ENCODE measurements at places on chromosomes 16 and 17.
A peak's percentile ranks its signal among the peaks of the same experiment; 100 is the strongest.

DNA sequence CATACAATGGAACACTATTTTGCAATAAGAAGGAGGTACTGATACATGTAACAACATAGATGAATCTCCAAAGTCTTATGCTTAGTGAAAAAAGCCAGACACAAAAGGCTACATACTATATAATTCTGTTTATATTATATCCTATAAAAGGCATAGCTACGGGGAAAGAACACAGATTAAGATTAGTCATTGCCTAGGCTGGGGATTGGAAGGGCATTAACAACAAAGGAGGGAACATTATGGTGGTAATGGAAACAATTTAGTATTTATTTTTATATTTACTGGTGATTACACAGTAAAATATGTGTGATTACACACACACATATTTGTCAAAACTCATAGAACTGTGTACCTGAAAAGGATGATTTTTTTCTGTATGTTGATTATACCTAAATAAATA, 278.1 kb downstream of the ZFHX3 start:
- DNase-seq, result no peak

- peak; percentile 51 for DNase-seq
Measured at GRCh38 chr17:8887834-8888703, 20.6 kb upstream of the PIK3R6 start.

DNA sequence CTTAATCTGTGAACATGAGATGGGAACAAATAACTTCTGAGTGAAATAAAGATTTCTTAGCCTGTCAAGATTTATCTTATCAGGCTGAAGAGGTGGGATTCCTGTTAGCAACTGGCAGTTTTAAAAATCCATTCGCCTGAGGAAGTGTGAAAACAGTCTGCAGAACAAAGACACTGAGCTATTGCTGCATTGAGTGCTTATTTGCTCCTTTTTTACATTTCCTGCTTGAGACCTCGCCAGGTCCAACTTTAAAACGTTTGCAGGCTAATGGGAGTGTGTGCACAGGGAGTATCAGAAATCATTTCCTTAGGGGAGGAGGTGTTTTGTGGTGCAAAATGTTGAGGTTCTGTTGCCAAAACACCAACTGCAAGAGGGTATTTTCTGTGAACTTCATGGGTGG, 957.8 kb upstream of the RBFOX1 start:
- DNase-seq, result no peak

DNA sequence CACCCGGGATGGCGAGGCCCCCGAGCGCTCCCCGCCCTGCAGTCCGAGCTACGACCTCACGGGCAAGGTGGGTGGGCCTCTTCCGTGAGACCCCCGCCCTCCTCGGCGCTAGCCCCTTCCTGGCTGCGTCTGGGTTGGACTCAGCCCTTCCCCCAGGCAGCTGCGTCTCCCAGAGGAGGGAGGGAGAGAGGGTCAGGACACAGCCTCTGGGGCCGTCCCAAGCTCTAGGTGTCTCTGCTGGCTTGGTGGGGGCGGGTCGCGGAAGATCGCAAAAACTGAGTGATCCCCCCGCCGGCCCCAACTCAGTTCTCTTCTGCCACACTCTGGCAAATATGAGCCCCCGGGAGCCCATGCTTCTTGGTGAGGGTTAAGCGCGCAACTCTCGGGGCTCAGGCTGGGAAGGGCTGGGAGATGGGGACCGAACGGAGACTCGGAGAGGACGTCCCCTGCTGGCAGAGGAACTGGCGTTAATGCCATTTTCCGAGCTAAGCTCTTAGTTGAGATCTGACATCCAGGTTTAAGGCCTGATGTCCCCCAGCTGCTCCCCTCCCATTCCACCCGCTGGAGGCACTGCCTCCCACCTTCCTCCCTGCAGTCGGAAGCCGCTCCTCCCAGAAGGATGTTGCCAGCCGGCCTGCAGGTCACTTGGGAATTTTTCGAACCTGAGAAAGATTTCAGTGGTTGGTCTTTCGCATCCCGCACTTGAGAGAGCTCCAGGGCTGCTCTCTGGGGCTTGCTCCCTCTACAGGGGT, 419 bp downstream of the RAB37 start:
- DNase-seq, result no peak

GRCh38 chr17:80913928-80914821, 77.5 kb upstream of the CHMP6 start:
- DNase-seq, result no peak

GRCh38 chr17:73566905-73567782, 77.1 kb downstream of the SDK2 start:
- DNase-seq, result no peak

DNA sequence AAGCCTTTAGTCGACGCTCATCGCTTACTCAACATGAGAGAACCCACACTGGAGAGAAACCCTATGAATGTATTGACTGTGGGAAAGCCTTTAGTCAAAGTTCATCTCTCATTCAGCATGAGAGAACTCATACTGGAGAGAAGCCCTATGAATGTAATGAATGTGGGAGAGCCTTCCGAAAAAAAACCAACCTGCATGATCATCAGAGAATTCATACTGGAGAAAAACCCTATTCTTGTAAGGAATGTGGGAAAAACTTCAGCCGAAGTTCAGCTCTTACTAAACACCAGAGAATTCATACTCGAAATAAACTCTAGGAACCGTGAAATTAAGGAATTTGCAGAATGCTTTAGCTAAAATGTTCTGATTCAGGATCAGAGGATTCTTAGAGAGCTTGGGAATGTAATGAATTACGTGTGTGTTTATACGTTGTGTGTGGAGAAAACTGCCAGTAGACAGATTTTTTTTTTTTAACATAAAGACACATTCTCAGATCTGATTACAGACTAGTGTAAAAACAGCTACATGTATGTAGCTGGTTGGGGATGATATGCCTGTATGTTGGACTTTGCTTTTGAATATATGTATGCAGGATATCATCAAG, 25.4 kb downstream of the ZFP90 start:
- no peak for DNase-seq

GRCh38 chr17:66910651-66911285, 53.7 kb upstream of the CACNG4 start:
- no peak for DNase-seq

DNA sequence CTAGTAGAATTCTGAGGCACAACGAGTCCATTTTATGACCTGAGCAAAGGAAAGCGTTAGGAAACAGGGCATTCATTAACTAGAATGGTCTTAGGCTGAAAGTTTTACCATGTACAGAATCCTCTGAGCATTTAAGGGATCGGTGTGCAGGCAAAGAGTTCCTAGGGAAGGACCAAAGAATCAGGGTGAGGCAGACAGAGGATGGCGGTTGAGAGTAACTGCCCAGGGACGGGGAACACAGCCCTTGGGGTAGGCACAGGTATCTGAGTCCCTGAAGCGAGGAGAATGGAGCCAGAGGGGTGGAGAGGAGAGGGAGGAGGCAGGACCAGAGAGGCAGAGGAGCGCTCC, 14.0 kb upstream of the ITGB3 start:
- no peak for DNase-seq

DNA sequence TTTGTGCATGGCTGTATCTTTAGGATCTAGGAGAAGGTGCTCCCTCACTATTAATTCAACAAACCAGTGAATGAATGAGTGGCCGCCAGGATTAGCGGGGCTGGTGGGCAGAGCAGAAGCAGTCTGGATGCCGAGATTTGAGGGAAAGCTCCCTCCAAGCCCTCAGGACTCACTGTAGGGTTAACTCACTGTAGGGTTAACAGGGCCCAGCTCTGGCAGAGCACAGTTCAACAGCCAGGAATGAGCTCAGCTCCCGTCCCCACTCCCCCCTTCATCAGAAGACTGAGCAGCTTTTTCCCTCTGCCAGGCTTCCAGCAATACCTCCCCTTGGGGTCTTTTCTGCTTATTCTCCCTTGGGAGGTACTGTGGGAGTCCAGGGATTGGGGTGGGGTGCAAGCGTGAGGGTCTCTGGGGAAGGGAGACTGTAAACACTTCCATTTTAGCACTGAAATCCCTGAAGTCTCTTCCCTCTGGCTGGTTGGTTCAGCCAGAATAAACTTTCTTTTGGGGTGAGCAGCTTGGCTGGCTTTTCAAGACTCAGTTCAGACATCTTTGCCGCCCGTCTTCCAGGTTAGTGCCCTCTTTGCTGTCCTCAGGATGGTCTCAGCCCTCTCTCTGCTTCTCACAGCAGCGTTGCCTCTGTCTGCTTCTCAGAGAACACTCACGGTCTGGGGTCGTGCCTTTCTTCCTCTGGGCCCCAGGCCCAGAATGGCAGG, 53.7 kb upstream of the WSB1 start:
- no peak for DNase-seq

DNA sequence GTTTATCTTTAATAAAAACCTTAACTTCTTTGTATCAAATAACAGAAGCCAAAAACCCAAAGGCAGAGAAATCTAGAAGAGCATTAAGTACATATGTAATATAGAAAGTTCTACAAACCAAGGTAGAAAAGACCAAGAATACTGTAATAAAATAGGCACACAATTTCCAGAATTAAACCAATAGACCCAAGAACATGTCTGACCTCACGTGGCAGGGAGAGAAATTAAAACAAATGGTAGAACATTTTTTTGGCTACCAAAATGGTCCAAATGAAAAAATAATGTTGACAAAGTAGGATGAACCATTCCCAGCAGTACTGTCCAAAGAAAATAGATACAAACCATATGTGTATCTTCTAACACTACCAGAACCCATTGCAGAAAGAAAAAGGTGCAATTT, 183.5 kb downstream of the CPPED1 start:
- DNase-seq, result no peak

All from brain microvascular endothelial cell (primary cell).